Left renal cortex interstitium (tissue), 4 donors: ENCODE measurements at places on chromosomes 6 and 20. TPM values are rescaled to one million over a fixed set of nuclear protein-coding genes. Genes with fewer than 3 reads are reported as not detected.

The WFDC13 gene
- polyA plus RNA-seq: not detected

The MARCKS gene
- polyA plus RNA-seq: 248 TPM

DNA sequence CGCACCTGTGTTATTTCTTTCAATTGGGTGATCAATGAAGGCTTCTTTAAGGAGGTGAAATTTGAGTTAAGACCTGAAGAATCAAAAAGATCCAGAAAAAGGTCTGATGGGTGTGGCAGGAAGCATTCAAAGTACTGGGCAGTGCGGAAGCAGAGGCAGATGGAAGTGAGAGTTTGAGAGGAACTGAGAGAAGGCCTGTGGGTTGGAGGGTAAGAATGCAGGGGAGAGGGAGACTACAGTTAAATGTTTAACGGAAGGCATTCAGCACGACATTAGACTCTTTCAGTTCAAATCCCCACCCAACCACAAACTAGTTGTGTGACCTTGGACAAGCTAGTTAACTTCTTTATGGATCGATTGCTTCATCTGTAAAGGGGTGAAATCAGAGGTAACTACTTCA, 50.5 kb upstream of the GCM1 start:
- no peak for DNase-seq

- no peak for DNase-seq
Observed at GRCh38 chr6:45822246-45822812, 193.3 kb downstream of the CLIC5 start.

GRCh38 chr20:23094213-23094896, 8.2 kb upstream of the CD93 start:
- DNase-seq: no peak

The PBOV1 gene
- not detected for polyA plus RNA-seq

DNA sequence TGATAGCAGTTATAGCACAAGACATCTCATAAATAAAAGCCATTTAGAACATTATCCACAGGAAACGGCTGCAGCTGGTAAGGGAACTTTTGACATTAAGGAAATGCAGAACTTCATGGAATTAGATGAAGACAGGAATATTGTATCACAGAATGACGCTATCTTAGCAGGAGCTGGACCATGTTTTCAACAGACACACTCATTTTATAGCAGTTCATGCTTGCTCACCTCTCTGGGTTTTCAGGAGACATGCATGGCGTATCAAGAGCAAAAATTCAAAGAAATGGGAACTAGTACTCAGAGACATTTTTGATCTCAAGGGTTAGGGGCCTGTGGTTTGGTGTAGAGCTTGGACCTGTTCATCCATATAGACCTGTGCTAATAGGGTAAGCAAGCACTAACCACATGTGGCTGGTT, 125.0 kb downstream of the FYN start:
- no peak for DNase-seq

The CD83 gene
- 10.4 TPM for polyA plus RNA-seq

The CPXM1 gene
- 306 TPM for polyA plus RNA-seq

The CLIC5 gene
- polyA plus RNA-seq: 198 TPM

DNA sequence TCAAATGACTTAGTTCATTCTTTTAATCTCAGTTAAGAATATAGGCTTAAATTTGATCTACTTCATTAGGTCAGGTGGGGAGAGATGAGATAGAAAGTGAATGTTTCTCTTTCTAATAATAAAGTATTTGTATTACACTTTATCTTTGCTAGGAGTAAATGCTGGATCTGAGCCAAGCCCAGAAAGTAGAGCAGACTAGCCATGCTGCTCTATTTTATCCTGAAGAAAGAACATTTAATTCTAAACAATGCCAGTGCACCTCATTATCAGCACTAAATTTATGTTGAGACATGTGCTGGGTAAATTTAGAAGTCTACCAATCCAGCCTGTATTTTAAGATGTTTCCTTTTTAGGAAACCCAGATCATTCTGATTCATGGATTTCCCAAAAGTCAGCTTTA, 43.5 kb downstream of the AKIRIN2 start:
- DNase-seq: no peak

DNA sequence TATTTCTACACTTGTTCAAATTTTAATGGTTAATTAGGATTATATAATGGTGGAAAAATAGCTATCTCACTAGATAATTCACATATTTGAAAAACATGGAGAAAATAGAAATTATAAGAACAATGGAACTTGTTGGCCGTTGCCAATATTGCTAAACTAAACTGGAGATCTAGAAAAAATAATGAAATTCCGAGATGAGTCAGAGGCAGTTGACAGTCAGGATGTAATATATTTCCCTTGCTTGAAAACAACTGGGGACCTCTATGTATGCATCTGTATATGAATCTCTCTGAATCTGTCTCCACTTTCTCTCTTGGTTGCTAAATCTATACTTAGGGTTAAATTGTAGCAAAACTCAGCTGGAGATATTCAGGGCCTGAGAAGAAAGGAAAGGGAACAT, 1108.2 kb upstream of the GJE1 start:
- DNase-seq: no peak

DNA sequence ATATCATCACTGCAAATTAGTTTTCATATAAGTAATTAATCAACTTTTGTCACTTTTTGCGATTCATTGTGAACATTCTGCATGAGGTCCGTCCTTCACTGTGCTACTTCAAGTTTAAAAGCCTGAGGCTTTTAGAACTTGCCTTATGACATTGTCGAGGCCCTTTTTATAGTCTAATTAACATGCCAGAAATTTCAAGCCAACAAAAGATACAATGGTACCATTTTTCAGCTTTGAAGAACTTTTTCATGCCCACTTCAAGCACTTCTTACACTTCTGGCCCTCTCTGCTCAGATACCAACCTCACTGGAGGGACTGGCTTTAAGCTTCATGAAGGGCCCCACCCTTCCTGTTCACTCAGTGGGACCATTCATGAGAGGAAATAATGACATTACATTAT, 323.1 kb downstream of the TPBG start:
- no peak for DNase-seq

The APCDD1L gene
- 11.4 TPM for polyA plus RNA-seq

The CST3 gene
- 200 TPM for polyA plus RNA-seq

DNA sequence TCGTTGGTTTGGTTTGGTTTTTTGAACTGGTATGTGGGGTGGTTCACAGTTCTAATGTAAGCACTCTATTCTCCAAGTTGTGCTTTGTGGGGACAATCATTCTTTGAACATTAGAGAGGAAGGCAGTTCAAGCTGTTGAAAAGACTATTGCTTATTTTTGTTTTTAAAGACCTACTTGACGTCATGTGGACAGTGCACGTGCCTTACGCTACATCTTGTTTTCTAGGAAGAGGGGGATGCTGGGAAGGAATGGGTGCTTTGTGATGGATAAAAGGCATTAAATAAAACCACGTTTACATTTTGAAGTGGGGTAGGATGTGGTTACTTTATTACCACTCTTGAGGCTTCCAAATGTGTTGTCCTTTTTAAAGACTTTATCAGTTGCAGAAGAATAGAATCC, 168.0 kb downstream of the ZMYND8 start:
- DNase-seq: no peak

- DNase-seq: no peak
Observed at GRCh38 chr6:26118999-26119398, 31.8 kb downstream of the HFE start.

DNA sequence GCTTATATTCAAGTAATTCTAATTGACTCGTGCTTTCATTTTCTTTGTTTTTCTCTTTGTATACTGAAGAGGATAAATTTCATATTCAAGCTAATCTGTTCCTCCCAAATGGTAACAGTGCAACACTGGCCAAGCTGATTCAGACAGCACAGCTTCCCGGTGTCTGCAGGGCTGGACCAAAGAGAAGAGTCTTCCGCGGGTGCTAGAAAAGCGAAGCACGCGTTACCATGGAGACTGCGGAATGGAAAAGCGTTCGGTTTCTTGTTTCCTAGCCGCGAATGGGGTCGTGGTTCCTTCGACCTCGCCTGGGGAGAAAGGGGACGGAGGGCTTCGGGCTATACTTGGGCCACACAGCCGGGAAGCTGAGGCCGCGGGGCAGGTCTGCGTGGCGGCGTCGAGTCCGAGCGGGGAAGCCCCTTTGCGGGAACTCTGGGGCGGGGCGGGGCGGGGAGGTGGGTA, 6.2 kb upstream of the ZNF311 start:
- DNase-seq: peak; percentile 68

- DNase-seq: no peak
Observed at GRCh38 chr20:50310673-50311051, 120.0 kb downstream of the CEBPB start.

The FRMD1 gene
- 30.9 TPM for polyA plus RNA-seq

DNA sequence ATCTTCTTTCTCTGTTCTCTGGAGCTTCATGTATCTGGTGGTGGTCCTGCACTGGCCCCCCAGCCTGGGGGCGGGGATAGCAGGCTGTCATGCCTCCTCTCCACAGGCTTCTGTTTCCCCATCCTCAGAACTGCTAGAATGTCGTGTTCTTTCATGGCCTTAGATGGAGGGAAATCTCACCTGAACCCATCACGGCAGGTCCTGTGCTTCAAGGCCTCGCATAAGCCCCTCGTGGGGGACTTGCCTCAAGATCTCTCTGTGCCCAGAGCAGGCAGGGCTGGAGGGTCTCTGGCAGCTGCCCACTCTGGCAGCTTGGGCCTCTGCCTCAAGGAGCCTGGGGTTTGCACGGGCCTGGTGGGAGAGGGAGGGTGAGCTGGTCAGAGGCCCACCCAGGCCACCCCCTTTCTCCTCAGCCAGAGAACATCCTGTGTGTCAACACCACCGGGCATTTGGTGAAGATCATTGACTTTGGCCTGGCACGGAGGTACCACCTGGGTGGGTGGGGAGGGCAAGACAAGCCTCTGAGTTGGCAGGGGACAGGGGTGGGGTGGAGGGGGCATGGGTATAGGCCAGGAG, 11.3 kb downstream of the MYLK2 start:
- no peak for DNase-seq

The MCHR2 gene
- not detected for polyA plus RNA-seq

GRCh38 chr6:113909224-113909856, 52.2 kb downstream of the MARCKS start:
- no peak for DNase-seq

The DAAM2 gene
- 28.7 TPM for polyA plus RNA-seq

DNA sequence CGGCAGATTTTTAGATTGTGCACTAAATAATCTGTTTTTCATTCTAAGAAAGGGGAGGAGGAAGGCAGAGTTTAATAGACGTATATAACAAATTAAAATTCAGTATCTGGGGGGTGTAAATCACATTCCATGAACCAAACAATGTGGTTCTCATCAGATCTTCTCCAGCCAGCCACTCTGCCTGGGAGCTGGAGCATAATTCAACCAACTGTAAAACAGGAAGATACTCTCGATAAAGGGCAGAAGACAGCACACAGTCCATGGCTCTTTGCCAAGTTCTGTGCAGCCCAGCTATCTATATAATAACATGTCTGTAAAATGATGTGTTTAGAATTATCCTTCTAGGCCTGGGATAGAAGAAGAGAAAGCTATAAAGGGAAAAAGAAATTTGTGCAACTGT, 289.9 kb upstream of the ZFP64 start:
- peak; percentile 36 for DNase-seq

The PLEKHG1 gene
- 44.5 TPM for polyA plus RNA-seq

The SERPINB6 gene
- polyA plus RNA-seq: 85.8 TPM

GRCh38 chr20:63580796-63581461, 6.9 kb upstream of the HELZ2 start:
- DNase-seq: no peak

DNA sequence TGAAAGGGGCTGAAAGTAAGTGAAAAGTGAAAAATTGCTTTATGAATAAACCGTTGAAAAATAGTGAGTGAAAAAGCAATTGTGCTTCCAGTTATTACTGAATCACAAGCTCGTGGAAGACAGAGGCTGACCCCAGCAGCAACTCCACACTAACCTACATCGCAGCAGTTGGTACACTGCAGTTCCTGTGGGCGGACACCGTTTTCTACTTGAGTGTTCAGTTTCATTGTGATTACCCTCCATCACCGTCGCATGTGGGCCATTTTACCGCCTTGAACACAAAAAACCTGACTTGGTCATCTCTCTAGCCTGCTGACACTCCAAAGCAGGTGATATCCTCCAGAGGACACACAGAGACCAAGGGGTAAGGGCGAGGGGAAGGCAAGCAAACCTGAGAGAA, 28.4 kb downstream of the PRDM1 start:
- no peak for DNase-seq

The BPI gene
- polyA plus RNA-seq: not detected

The PSORS1C2 gene
- not detected for polyA plus RNA-seq

The OOEP gene
- polyA plus RNA-seq: 0.37 TPM

- no peak for DNase-seq
Observed at GRCh38 chr20:49610691-49611538, 43.0 kb upstream of the PTGIS start.

- DNase-seq: no peak
Observed at GRCh38 chr6:147381712-147382111, 126.8 kb upstream of the SAMD5 start.

The MAK gene
- 2.7 TPM for polyA plus RNA-seq

- DNase-seq: no peak
Observed at GRCh38 chr6:154595538-154595937, 85.1 kb upstream of the CNKSR3 start.

- DNase-seq: no peak
Observed at GRCh38 chr6:34317172-34317477, 68.3 kb upstream of the SMIM29 start.

The SPEF1 gene
- polyA plus RNA-seq: 2.5 TPM

- DNase-seq: no peak
Observed at GRCh38 chr6:149855040-149855654, 9.0 kb downstream of the LRP11 start.

GRCh38 chr6:136108361-136108945, 141.7 kb downstream of the MTFR2 start:
- no peak for DNase-seq

DNA sequence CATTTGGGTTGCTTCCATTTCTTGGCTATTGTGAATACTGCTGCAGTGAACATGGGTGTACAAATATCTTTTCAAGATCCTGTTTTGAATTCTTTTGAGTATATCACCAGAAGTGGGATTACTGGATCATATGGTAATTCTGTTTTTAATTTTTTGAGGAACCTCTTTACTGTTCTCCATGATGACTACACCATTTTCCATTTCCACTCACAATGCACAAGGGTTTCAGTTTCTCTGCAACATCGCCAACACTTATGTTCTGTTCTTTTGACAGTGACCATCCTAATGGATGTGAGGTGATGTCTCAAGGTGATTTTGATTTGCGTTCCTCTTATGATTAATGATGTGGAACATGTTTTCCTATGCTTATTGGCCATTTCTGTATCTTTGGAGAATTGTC, 214.4 kb upstream of the ZFP64 start:
- no peak for DNase-seq

The GTF2H4 gene
- 35.3 TPM for polyA plus RNA-seq

GRCh38 chr6:56357616-56358373, 110.4 kb upstream of the COL21A1 start:
- no peak for DNase-seq

DNA sequence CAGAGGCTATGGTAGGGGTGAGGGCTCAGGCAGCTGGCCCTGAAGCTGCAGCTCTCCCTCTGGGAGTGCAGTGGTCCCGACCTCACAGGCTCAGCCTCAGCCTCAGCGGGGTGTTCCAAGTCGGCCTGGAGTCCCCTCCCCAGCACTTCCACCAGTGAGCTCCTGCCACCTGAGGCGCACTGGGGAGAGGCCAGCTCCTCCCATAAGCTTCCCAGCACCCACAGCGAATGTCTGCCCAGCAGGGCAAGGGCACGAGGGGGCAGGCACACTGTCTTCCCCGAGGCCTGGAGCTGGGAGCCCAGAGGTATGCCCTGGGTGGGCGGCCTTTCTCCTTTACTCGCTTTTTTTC, 53.2 kb upstream of the SLCO4A1 start:
- no peak for DNase-seq

GRCh38 chr6:49955847-49956246, 8.1 kb downstream of the DEFB114 start:
- DNase-seq: no peak

GRCh38 chr20:49987868-49988690, 5.3 kb downstream of the SNAI1 start:
- DNase-seq: no peak
